AG09309 (cell line): ENCODE measurements at places on chromosomes 16 and 17.

- no peak for DNase-seq
These were observed 95.7 kb downstream of the SLC39A11 start for GRCh38 chr17:72996791-72997190.

DNA sequence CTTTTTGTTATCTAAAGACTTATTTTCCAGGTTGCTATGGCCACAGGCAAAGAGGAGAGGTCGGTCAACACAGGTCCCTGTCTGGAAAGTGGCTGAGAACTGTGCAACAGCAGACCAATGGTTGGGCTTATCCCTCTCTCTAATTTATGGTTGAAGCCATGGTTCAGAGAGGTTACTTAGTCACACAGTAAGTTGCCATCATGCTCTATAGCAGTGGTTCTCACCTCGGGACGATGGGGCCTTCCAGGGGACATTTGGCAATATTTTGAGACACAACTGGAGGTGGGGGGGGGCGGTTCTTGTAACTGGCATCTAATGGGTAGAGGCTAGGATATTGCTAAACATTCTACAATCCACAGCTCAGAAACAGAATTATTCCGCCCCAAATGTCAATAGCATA, 842 bp upstream of the LDAF1 start:
- DNase-seq, result no peak

DNA sequence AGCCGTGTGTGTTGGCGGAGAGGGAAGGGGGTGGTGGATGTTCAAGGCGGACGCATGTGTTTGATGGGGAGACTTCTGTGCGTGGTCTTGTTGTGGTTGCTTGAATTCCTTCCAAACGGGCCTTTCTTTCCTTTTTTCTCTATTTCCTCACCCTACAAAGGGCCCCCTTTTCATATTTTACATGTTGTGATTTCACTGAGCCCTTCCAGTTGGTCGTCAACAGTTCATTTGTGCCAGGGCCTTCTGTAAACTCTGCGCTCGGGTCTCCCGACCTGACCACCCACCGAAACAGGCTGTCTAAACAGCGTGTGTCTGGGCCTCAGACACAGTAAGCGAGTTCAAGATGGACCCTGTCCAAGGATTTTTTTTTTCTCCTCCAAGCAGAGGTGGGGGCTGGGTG, 228.4 kb downstream of the IRF8 start:
- no peak for DNase-seq

GRCh38 chr17:66619206-66619605, 215.7 kb upstream of the CACNG5 start:
- no peak for DNase-seq

GRCh38 chr17:38719943-38720641, 10.0 kb upstream of the CISD3 start:
- DNase-seq, result no peak

- no peak for DNase-seq
These were observed 15.7 kb downstream of the TMEM94 start for GRCh38 chr17:75472119-75472518.

DNA sequence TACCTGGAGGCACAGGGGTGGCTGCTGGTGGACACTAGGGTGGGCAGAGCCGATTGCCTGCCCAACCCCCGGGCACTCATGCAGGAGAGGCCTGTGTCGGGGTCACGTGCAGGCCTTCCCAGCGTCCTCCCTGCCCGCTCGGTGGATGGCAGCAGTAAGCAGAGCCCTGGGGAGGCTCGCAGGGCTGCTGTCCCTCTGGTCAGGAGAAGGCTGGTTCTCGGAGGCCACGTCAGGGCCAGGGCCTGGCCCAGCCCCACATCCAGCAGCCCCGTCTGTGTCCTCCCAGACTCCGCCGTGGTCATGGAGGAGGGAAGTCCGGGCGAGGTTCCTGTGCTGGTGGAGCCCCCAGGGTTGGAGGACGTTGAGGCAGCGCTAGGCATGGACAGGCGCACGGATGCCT, 35.6 kb downstream of the TSC2 start:
- DNase-seq, result no peak

DNA sequence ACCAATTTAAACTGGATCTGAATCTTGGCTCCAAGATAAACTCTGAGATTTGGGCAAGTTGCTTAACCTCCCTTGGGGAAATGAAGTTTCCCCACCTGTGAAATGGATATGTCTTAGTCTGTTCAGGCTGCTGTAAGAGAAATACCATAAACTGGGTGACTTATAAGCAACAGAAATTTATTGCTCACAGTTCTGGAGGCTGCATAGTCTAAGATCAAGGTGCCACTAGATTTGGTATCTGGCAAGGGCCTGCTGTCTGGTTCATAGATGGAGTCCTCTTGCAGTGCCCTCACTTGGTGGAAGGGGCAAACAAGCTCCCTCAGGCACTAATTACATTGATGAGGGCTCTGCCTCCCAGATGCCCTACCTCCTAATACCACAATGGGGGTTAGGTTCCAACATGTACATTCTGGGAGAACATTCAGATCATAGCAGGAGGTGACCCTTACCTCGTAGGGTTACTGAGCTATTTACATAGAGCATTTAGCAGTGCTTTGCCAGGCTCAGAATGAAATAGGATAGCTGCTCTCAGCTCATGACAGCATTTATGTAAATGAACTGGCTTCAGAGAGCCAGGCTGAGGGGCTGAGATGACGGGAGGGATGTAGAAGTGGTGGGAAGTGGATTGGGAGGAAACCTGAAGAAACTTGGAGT, 83.9 kb downstream of the SPECC1 start:
- no peak for DNase-seq
